ENCODE measurements at places on chromosomes 16 and 17.

DNA sequence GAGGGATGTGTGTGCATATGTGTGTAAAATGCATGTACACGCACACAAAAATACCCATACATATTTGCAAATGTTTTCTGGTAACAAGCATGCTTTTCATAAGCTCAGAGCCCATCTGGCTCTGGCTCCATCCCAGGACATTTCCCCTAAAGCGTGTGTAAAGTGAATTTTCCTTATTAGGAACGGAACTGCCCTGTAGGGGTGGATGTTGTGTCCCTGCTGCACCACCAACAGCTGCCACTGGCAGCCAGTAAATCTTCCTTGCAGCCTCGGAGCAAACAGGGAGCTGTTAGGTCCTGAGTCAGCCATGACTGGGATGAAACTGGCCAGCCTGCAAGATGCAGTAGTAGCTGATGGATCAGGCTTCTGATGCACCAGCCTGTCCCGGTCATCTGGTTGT, 393.5 kb downstream of the UTP18 start:
- DNase-seq: no peak

GRCh38 chr16:63749276-63749675, 1372.6 kb downstream of the CDH11 start:
- no peak for DNase-seq

GRCh38 chr17:57285701-57286100, 29.4 kb downstream of the MSI2 start:
- DNase-seq: no peak

DNA sequence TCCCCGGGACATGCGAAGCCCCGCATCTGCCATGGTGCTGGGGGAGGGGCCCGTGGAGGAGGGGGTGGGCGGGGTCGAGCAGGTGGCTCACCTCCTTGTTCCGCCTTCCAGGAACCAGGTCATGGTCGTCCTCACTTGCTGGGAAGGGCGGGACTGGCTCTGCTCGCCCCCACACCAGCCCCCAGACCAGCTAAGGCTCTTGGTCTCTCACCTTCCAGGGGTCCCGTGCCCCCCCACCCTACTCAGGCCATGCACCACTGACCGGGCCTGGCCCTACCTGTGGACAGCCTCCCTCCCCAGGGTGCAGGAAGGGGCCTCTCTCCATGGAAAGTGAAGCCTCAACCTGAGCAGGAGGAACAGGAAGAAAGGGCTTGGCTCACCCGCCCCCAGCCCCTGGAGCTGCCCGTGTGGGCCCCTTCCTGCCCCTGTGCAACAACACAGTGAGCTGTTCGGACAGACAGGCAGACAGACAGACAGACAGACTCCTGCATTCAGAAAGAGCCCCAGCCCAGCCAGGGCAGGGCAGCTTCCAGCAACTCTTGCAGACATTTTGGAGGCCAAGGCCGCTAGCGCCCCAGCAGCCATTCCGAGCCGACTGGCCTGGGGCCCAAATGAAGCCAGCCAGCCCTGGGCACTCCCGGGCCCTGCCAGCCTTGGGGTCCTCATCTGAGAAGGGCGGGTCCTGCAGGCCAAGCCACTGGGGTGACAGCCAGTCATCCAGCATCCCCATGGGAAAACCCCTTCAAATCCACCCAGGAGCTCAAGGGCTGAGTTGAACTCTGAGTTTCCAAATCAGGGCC, 8.1 kb upstream of the KREMEN2 start:
- DNase-seq: no peak

DNA sequence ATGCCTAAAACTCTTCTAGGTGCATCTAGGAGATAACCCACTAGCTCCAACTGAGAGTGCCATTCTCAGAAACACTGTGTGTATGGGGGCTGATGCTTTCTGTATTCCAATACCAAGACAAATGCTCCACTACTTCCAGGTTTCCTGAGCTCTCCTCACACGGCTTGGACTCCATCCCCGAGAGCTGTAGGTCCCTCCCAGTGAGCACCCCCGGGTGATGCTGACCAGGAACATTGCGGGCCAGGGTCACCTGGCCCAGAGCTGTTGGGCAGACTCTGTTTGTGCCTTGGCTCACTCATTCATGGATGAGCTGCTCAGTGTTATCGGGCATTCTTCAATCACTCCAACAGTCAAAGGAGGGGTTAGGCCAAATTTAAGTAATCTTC, 7.0 kb downstream of the CUEDC1 start:
- no peak for DNase-seq

GRCh38 chr16:13931845-13932244, 11.9 kb downstream of the ERCC4 start:
- DNase-seq: no peak

GRCh38 chr16:53045341-53046220, 7.1 kb downstream of the CHD9NB start:
- no peak for DNase-seq

DNA sequence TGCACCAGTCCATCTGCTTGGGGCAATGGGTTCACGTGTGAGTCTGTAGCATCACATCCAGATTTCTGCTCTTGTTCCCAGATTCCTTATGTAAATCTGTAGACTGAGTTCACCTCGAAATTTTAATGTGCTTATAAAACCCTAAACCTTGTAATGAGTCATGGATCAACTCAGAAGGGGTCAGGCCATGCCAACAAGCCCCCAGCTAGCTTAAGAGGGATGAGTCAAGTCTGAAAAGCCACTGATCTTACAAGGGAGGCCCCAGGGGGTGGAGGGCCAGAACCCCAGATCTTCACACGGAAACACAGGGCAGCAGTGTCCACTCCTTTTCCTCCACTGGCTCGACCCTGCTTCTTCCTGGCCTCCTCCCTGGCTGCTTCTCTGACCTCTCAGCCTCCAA, 399.1 kb upstream of the CDH5 start:
- DNase-seq: no peak

GRCh38 chr16:11692171-11692570, 23.9 kb downstream of the SNN start:
- DNase-seq: no peak

DNA sequence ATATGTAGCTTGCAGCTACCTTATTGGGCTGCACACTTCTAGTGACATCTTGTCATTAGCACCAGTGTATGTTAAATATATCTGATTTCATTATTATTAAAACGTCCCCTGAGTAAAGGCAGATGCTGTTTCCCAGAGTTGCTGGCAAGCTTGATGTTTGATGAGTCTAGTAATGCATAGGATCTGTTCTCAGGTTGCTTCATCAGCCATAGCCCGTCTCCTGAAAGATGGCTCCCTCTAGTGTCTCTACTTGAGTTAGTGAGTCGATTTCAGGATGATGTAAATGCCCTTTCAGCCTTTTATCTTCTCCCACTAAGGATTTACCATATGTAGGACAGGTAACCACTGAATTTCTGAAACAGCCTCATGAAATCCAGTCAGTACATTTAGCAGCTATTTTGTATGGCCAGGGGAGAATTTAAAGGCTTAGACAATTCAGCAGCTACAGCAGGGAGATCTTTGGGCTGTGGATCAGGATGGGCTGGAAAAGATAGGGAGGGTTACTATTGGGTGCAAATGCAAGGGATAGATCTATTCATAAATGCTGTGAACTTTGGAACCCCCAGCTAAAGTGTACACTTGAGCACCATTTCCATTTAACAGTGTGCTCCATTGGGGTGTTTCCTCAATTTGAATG, 376.3 kb downstream of the CNTNAP4 start:
- no peak for DNase-seq

DNA sequence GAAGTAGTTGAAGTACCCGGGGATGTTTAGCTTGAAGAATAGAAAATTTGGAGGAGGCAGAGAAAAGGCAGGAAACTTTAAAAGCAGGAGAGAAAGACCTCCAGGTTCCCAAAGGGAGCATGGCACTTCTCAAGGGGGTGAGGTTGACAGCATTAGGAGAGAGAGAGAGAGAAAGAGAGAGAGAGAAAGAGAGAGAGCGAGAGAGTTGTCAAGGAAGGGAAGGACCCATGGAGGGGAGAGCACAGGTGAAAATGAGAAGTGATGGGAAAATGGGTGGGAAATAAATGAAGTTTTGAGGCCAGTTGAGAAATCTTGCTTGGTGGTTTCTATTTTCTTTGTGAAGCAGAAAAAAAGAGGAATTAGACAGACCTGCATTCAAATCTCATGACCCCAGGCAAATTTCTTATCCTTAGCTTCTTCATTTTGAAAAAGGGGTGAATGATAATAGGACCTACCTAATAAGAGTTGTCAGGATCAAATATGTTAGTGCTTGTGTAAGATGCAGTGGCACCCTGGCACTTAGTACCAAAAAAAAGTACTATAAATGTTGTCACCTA, 24.0 kb downstream of the PRKCB start:
- no peak for DNase-seq

DNA sequence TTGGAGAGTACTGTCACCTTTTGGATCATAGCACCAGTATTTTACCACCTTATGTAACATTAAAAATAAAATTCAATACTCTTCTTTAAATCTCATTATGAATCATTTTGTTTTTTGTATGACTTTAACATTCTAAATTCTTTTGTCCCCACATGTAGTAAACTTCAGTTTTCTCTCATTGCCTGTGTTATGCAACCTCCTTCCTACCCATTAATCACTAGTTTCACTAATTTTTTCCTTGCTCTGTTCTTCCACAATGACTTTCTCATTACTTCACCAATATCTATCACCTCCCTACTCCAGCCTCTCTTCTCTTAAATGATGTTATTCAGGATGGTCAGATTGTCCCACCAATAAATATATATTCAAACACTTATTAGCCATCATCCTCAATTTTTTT, 68.7 kb downstream of the TTC19 start:
- no peak for DNase-seq

- no peak for DNase-seq
These were observed 46.1 kb downstream of the WSB1 start for GRCh38 chr17:27339836-27340550.

GRCh38 chr16:11161974-11162373, 94.0 kb downstream of the SOCS1 start:
- no peak for DNase-seq

DNA sequence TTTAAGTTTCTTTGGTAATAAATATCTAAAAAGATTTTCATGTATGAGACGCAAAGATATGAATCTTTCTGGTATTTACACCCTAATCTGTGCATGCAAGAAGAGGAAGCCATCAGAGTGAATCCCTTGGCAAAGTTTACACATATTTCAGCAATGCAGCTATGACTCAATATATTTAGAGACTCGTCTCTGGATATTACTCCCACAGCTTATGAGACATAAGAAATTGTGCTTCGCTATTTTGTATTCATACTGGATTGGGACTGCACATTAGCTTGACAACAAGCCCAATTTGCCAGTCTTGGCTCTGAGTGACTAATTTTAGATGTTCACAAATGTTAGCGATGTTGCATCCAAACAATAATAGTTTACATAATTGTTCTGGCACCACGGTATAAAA, 532.0 kb downstream of the CDH11 start:
- no peak for DNase-seq

GRCh38 chr17:59751955-59752413, 44.5 kb downstream of the VMP1 start:
- no peak for DNase-seq

DNA sequence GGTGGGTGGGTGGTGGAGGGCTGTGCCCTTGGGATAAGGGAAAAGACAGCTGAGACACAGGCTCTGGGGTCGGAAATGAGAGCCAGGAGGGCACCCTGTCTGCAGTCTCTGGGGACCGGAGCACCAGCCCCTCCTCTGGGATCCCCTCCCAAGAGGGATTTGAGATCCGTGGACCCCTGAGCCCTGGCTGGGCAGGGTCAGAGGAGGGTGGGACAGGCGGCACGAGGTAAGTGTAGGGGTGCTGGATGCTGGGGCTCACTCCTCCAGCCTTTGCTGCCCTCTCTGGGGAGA, 425 bp downstream of the SGSH start:
- no peak for DNase-seq

GRCh38 chr17:3974138-3974687, 10.0 kb upstream of the ATP2A3 start:
- no peak for DNase-seq

DNA sequence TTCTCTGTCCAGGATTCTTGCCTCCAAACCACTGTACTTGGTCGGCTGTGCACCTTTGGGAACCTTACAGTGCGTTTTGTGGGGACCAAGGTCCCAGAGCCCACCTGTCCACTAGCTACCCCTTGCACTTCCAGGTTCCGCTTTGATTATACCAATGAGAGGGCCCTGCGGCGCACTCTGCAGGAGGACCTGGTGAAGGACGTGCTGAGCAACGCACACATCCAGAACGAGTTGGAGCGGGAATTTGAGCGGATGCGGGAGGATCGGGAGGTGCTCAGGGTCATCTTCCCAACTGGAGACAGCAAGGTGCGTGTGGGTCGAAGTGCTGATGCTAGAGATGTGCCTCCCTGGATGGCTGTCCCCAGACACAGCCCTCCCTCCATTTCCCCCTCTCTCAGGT, 18.8 kb downstream of the POLR2A start:
- no peak for DNase-seq

GRCh38 chr17:64788286-64789060, 126.4 kb upstream of the SMURF2 start:
- no peak for DNase-seq

- DNase-seq: no peak
These were observed 149.2 kb upstream of the TBX2 start for GRCh38 chr17:61250335-61250890.

GRCh38 chr17:38883592-38884526, 14.0 kb downstream of the LASP1 start:
- DNase-seq: no peak

DNA sequence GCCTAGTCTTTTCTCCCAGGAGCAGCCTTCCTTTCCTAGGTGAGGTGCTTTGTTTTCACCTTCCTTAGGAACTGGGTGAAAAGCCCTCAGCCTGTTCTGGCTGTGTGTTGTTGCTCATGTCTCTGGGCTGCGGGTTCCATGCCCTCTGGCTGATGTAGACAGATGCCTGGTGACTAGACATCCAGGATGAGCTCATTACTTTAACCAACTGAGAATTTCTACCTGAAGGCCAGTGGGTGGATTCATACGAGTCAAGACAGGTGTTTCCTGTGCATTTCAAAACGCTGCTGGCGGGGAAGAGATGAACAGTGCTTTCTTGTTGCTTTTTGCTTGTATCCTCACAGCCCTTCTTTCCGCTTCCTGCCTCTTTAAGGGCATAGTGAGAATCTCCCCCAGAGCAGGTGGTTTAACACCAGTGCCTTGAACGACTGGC, 22.3 kb downstream of the SAP30BP start:
- DNase-seq: peak; percentile 39
